ENCODE measurements at places on chromosomes 2 and 18.

DNA sequence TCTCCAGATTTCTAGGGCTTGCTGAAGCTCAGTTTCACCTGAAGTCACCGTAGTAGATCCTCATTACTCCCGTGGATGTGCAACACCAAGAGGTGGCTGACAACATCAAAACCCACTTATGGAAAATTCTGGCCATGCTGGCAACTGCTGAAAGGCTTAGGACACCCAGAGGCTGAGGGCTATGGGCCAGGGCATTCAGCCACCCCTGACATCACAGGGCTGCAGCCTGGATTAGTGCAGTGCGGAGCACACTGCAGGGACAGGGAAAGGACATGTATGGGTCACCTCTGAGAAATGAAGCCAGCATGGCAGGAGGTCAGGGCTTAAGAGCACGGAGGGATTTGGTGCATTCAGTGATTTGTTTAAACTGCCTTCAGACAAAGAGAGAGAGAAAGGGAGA lies 300.6 kb downstream of the TDRD15 start:
- DNase-seq, result no peak

- no peak for DNase-seq
Measured at GRCh38 chr2:214750529-214750928, 59.0 kb downstream of the BARD1 start.

DNA sequence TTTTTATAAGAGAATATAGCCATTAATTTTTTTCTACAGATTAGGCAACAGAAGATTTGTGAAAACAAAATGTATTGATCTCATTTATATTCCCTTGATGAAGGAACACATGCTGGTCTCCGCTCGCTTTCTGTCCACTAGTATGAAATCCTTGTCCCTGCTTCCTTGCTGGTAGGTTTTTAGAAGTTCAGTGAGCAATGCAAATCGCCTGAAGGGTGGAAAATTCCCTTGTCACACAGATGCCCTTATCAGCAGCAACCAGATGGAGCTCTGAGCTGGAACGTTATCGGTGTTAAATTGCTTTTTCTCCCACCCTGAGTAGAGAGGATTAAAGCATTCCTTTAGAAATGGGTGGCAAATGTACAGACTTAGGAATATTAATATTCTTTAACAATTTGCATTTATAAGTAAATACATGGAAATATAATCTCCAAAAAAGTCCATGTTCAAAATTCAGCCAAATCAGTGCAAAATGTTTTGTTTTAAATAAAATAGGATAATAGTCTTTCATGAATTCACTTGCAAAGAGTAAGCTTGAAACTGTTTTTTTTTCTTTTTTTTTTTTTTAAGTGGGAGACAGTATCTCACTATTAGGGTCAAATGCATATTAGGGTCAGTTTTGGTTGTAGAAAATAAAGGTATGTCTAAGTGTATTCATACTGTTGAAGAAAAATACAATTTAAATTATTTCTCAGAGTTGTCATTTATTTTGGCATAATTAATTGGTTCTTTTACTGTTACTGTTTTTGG lies 164.0 kb upstream of the MYO3B start:
- peak; percentile 46 for DNase-seq

GRCh38 chr2:58710795-58711279 lies 469.7 kb upstream of the FANCL start:
- no peak for DNase-seq

- DNase-seq, result peak; percentile 49
Measured at GRCh38 chr2:173021939-173022371, 53.7 kb upstream of the MAP3K20 start.

Data from HuH-7 (cell line).